ENCODE measurements at places on chromosomes 12 and 14.

- DNase-seq: peak; percentile 5
These were observed 64.2 kb downstream of the ERGIC2 start for GRCh38 chr12:29316752-29317151.

DNA sequence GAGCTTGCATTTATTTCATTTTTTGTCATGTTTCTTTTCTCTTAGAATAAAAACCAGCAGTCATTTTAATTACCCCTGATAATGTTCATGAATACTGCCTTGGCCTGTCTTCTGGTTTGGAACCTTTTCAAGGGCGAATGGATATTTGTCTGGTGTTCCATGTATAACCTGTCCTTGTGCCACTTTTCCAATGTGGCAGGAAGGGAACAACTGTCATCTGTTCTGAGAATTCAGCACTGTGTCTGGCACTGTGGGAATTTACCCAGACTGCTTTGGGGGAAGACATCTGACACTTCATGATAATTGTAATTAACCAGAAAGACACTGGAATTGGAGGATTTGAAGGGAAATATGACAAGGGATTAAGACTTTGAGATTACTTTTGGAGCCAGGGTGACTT lies 352.8 kb downstream of the APAF1 start:
- DNase-seq: no peak

DNA sequence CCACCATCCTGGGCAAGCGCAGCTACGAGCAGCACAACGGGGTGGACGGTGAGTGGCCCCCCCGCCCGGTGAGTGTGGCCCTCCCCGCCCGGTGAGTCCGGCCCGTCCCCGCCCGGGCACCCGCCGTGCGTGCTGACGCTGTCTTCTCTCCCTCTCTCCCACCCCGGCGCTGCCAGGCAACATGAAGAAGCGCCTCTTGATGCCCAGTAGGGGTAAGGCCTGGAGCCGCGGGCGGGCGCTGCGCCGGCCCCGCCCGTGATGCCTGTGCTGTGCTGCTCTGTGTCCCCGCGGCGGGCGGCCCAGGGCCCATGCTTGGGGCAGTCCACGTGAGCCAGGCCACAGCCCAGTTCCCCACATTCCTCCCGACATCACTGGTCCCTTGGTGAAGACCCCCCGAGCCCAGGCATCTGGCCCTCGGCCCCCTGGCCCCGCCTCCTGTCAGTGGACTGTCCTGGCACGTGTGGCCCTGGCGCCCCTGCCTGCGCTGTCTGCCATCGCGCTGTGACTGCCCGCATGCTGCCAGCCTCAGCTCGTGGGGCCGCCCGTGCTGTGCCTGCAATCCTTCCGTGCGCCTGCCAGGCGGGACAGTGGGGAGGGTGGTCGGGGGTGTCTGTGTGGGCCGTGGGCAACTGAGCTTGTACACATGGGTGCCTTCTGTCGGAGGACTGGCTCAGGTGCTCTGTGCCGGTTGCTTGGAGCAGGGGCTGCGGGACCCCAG lies 7.9 kb upstream of the CRIP2 start:
- no peak for DNase-seq

- DNase-seq: no peak
These were observed 377.9 kb downstream of the GALC start for GRCh38 chr14:87615047-87615446.

GRCh38 chr12:15151161-15152091 lies 69.8 kb downstream of the RERG start:
- DNase-seq: peak; percentile 11

- DNase-seq: no peak
These were observed 6.9 kb upstream of the CREBL2 start for GRCh38 chr12:12604740-12605139.

DNA sequence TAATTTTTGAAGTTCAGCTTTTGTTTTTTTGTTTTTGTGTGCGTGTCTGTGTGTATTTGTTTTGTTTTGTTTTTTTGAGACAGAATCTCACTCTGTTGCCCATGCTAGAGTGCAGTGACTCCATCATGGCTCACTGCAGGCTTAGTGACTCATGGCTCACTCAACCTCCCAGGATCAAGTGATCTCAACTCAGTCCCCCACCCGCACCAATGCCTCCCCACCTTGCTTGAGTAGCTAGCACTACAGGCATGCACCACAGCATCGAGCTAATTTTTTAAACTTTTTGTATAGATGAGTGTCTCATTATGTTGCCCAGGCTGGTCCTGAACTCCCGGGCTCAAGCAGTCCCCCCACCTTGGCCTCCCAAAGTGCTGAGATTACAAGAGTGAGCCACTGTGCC lies 981.4 kb downstream of the BCL11B start:
- DNase-seq: peak; percentile 8

- no peak for DNase-seq
These were observed 12.5 kb downstream of the GPR68 start for GRCh38 chr14:91232052-91232451.

GRCh38 chr12:75754698-75755097 lies 243.3 kb upstream of the KRR1 start:
- DNase-seq: no peak

DNA sequence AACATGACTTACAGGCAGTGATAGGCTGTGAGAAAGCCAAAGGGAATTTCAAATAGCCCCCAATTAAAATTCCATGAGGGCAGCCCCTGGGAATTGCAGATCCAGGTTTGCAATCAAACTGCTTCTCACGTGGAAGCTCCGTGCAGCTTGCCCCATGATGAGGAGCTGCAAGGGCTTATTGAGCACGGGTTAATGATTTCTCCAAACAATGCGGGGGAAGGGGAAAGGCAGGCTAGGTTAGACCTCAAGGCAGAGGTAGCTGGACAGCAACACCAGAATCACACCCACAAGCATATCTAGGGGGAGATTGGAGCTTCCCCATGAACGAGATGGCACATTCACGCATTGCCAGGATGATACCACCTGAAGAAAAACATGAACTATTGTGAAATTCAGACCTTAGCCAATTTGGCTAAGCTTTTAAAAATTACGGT lies 5.0 kb upstream of the DUSP6 start:
- DNase-seq: no peak

GRCh38 chr14:38629412-38629811 lies 373.5 kb upstream of the CLEC14A start:
- no peak for DNase-seq

- peak; percentile 80 for DNase-seq
These were observed 73.4 kb upstream of the EEA1 start for GRCh38 chr12:93002293-93003054.

DNA sequence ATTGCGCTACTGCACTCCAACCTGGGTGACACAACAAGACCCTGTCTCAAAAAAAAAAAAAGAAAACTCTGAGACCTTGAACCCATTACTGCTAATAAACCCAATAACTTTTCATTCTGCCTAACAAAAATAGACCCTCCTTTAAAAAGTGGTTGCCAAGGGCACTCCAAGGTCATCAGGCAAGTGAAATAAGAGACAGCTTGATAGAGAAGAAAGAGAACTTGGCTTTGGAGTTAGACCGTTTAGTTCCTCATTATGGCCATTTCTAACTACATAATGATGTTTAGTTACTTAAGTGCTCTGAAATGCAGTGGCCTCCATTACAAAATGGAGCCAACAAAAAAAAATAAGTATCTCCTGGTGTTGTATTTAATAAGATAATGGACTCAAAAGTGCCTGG lies 55.9 kb downstream of the PHLDA1 start:
- no peak for DNase-seq

GRCh38 chr14:58816416-58817115 lies 178.8 kb downstream of the DACT1 start:
- DNase-seq: no peak

DNA sequence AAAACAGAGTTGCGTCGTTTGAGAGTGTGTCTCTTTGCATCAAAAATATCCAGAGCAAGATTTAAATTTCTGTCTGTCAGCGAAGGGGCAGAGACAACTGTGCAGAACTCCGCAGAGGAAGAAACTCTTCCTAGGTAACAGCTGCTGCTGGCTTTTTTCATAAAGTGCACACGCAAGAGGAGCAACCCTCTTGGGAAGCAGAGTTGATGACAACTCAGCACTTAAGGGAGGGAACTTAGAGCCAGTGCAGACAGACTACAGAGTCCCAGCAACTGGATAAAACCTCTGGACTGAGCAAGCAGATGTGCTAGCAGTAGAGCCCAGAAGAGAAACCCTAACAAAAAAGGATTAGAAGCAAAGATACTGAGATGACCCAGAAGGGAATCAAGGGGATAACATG lies 337.1 kb downstream of the PCNX1 start:
- peak; percentile 55 for DNase-seq

DNA sequence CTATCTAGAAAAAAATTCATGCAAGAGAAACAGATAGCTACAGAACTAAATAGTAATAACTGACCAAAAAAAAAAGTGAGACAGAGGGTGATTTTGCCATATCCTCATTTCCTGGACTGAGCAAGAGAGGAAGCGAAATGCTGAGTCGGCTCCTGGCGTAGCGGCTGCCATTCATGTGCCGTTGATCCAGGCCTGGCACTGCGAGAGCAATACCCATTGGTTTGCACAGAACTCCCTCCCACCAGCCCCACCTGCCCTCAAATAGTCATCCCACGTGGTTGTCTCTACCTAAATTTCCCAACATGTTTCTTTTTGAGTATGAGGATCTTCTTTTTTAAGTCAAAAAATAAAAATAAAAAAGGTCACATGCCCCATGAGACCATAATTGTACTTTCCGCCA lies 9.4 kb upstream of the WNT5B start:
- no peak for DNase-seq

- peak; percentile 38 for DNase-seq
These were observed 7.3 kb upstream of the BATF start for GRCh38 chr14:75514673-75515628.

GRCh38 chr12:84994426-84994825 lies 41.7 kb downstream of the TSPAN19 start:
- no peak for DNase-seq

DNA sequence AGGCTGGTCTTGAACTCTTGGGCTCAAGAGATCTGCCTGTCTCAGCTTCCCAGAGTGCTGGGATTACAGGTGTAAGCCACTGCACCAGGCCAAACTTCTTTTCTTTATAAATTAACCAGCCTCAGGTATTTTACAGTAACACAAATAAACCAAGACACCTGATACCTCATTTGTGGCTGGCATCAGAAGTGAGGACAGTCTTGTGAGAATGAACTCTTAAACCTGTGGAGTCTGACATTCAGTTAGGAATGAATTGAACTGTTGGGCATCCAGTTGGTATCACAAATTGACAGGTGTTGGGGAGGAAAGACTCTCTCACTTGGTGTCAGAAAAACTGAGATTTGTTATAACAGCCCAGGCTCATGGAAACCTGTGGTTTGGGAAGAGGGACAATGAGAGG lies 120.5 kb downstream of the DENND5B start:
- DNase-seq: no peak

DNA sequence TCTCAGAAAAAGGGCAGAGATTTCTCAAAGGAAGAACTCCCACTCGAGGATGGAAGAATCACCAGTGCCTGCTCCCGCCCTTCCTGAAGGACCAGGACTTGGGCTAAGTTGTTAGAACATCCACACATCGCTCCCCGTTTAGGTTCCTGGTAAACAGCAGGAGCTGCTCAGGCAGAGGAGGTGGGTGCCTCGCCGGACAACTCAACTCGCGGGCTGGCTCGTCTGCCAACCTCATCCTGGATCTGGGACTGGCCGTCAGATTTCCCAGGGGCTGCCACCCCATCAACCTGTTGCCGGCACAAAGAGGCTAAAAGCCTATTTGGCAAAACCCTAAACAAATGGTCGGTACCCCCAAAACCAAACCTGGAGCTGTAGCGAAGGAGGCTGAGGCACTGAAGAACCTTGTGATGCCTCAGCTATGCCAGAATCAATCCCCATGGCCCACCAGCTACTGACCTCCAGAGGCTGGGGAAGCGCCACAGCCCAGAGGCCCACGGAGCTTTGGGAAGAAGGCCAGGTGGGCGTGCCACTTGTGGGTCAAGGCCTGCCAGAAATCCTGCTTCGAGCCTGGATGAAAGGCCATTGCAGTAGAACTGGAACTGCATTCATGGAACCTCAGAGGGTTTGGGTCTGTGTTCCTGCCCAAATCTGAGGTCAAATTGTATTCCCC lies 42.9 kb downstream of the RIMBP2 start:
- no peak for DNase-seq

DNA sequence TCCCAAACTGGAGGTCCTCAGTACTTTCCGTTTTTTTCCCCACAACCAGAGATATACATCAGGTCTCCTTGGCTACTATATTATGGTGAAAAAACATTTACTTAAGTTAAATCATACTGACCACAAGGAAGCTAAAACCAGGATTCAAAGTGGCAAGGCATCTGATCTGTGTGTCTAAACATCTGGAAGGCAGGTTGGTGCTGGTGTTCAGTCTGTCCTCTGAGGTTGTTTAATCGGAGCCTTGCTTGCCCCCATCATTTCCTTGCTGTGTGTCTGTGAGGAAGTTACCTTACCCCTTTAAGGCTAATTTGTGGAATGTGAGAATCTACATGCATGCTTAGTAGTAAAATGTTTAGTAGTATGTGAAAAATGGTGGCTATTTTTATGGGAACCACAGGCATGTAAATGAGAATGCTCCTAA lies 75.6 kb downstream of the GALNT4 start:
- no peak for DNase-seq

GRCh38 chr12:96808587-96808986 lies 98.5 kb upstream of the NEDD1 start:
- DNase-seq: no peak

DNA sequence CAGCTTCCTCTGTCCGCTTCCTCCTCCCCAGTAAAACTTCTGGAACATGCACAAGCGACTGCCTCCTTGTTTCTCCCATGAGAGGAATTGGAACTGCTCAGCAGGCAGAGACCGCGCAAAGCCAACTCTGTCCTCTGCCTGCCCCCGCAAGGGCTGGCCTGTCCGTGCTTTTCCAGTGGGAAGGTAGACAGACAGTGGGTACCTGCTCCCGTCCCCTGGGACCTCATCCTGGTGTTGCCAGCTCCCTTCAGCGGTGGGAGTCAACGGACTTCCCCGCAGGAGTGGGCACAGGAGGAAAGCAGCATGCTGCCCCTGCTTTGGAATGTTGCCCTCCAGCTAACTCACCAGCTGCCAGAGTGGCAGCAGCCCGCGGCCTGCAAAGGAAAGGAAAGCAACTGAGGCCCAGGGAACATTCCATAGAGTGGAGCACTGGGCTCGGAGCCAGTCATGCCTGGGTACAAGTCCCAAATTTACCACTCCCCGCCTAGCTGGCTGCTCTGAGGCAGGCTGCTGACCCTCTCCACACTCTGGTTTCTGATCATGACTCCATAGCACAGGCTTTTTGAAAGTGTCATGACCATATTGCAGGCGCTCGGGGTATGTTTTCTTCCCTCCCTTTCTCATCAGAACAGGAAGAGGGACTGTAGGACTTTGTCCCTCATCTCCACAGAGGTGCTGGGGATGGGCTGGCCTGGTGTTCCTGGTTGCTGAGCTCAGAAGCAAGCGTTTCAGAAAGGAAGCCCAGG lies 89.2 kb upstream of the CLMN start:
- no peak for DNase-seq

GRCh38 chr14:76727901-76728300 lies 33.4 kb upstream of the VASH1 start:
- no peak for DNase-seq
